ENCODE measurements at places on chromosomes 3 and 15.
A peak's percentile ranks its signal among the peaks of the same experiment; 100 is the strongest.

DNA sequence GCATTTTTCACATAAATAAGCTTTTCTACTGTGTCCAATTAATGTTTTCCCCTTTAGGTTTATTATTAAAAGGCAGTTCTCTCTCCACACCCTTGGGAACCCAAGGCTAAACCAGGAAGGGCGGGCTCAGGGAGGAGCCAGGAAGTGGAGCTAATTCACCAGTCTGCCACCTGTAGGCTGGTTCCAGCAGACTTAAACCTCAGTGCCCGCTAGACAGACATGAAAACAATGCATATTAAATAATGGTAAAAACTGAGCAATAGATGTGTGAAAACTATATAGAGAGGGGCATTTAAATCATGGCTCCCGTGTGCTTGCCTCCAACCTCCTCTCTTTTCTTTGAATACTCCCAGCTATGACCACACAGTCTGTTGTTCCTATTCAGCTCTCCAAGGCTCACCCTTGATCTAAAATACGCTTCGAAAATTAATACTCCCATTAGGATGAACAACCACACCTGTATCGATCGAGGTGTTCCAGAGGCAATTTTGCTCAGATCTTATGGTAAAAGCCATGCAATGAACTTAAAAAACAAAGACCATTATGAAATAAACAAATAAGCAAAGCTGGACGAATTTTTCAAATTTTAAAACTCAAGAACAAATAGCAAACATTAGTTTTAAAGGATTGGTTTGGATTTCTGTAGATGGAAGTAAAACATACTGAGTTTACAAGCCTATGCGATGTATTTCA, 253.3 kb downstream of the TJP1 start:
- DNase-seq = no peak

- no peak for DNase-seq
These were observed 183.6 kb downstream of the XXYLT1 start for GRCh38 chr3:195087328-195087727.

DNA sequence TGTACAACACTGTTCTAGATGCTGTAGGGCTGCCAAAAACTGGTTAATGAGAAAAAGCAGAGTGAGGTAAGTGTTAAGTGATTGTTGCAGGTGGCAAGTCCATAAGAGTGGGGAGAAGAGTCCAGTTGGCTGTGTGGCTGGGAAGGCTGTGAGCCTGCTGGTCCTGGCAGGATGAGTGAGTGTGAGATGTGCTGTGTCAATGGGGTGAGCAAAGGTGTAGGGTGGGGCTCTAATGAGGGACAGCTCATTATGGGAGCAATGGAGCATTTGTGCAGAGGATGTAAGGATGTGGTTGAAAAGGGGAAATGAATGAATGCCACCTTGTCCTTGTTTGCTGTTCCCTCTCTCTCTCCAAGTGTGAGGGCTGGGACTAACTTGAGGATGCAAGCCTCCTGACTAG, 145.3 kb upstream of the ROPN1 start:
- DNase-seq = no peak

- DNase-seq = no peak
These were observed 26.5 kb downstream of the RPLP1 start for GRCh38 chr15:69479081-69479480.

DNA sequence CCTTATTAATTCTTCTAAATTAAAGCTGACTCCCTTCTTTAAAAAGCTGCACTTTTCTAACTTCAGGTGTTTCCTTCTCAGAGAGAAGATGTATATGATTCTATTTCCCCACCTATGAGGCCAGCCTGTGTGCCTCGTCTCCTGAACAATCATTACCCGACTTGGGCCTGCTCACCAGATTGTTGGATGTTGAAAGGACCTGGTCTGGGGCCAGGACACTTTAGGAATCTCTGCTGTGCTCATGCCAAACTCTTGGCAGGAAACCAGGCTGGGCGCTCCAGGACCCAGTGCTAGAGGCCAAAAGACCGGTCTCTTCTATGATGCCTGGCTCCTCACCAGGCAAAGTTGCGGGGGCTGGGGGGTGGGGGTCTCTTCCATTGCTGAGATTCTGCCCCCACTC, 16.9 kb upstream of the LRRC31 start:
- DNase-seq = no peak

- no peak for DNase-seq
These were observed 6.6 kb downstream of the MAP2K5 start for GRCh38 chr15:67548862-67549651.

DNA sequence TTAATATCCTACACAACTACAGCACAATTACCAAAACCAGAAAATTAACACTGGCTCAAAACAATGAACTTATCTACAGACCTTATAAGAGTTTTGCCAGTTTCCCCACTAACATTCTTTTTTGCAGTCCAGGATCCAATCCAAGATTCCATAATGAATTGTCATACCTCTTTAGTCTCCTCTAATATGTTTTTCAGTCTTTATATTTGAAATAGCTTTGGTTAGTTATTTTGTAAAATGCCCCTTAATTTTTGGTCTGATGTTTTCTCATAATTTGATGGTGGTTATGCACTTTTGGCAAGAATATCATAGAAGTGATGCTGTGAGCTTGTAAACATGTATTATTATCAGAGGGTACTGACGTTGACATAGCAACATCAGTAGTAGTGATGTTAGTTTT, 124.3 kb downstream of the ISL2 start:
- DNase-seq = no peak

GRCh38 chr15:70345251-70346019, 247.7 kb upstream of the TLE3 start:
- DNase-seq = no peak

DNA sequence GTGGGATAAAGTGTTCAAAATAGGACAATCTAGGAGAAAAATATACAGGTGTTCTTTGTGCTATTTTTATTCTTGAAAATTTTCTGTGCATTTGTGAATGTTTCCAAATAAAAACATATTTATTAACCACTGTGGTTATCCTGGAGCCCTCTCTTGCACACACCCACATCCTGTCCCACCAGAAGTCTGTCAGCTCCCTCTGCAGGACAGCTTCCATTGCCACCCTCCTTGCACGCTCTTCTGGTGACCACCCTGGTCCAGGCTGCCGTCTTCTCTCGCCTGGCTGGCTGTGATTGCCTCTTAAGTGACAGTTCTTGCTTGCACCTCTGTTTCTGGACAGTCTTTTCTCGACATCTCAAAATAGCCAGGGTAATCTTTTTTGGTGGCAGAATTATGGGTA, 394.0 kb downstream of the LRTM1 start:
- DNase-seq = no peak

- no peak for DNase-seq
These were observed 5.3 kb upstream of the SPSB4 start for GRCh38 chr3:141045849-141046248.

- DNase-seq = no peak
These were observed 130.3 kb downstream of the GHSR start for GRCh38 chr3:172317984-172318383.

DNA sequence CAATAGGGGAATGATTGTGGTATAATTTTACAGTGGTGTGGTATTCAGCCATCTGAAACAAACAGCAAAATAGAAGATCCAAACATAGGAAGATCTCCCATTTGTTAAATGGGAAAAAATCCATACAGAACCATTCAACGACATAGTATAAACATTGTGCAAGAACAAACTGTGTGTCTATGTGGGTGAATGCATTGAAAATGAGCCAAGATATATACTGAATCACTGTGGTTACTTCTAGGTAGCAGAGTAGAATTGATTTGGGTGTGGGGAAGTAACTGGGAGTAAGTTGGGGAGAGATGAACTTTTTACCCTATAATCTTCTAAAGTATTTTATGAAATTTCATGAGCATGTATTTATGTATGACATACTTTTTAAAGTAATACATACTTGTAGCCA, 123.1 kb upstream of the UMPS start:
- DNase-seq = no peak

DNA sequence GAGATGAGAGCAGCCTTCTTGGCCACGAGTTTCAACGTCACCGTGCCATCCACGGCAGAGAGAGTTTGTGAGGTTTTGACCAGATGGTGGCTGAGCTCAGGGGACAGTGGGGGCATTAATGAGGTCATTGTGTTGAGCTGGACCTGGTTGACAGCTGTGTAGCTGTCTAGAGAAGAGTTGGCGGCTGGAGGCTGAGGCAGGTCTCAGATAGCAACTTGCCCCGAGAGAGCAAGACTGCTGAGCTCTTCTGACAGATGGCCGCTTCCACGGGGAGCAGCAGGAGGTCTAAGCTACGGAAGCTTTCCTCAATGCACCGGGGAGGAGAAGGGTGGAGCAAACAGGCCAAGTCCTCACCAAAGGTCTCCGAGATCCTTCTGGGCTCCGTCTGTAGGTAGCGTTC, 44.8 kb upstream of the EIF5A2 start:
- DNase-seq = no peak

- peak; percentile 41 for DNase-seq
These were observed 1.8 kb downstream of the ANP32A start for GRCh38 chr15:68818769-68819494.

DNA sequence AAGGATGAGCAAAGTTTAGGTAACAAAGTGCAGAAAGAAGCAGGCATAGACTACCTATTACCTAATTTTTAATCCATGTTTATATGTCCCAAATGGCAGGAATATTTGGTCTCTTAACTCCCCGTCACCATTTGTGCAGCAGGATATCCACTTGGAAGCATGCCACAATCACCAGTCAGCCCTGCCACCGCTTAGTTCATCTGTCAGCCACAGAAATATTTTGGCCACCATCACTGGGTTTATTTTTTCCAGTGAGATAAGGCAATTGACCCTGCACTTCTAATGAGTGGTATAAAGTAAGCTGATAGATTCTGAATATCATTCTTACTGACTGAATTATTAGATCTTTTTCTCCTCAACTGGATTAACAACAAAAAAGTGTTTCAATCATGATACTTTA, 152.9 kb upstream of the SOX2 start:
- DNase-seq = no peak

DNA sequence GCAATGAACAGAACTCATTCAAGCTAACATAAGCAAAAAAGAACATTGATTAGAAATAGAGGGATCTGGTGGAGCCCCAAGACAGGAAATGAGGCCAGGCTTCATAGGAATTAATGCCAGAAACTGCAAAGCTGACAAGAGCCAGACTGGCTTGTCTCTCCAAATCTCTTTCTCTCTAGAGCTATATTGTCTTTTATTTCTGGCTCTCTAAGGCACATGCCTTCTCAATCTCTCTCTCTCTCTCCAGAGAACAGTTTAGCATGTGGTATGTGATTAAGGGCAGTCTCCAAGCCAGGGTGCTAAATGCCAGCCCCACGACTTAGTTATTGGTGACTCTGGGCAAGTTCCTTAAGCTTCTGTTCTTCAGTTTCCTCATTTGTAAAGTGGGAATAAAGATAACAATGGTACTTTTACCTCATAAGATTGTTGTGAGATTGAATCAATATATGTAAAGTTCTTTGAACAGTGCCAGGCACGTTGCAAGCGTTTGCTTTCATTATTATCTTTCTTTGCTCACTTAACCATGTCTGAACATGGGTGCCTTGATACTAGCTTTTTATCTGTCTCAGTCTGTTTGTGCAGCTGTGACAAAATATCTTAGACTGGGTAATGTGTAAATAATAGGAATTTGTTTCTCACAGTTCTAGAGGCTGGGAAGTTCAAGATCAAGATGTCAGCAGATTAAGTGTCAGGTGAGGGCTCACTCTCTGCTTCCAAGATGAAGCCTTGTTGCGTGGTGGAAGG, 123.2 kb downstream of the BDH1 start:
- no peak for DNase-seq

DNA sequence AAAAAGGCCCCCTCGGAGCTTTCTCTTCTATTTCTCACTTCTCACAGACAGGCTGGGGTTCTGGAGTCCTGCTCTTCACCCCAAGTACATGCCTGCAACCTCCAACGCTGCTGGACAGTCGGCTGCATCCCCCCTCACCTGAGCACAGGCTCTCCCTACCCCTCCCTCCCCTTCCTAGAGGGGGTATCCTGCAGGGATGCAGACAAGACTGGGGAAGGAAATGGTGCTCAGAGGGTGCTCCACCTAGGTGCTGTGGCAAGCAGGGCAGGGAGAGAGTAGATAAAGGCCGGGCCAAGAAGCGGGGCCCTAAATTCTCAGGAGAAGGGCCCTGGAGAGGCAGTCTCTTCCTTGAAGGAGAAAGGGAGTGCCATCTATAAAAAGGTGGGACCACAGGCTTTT, 7.0 kb upstream of the STRA6 start:
- no peak for DNase-seq

GRCh38 chr3:132381348-132381944, 35.9 kb upstream of the DNAJC13 start:
- DNase-seq = no peak

DNA sequence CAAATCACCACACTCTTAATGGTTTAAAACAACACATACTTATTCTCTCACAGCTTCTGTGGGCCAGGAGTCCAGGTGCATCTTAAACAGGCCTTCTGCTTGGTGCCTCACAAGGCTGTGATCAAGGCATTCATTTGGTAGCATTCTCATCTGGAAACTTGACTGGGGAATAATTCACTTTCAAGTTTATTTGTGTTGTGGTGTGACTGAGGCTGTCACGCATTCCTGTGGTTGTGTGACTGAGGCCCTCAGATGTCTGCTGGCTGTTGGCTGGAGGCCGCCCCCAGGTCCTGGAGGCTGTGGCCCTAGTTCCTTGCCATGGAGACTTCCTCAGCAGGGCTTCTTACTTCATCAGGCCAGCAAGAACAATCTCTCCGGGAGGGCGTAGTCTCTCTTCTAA, 16.9 kb upstream of the FAM3D start:
- DNase-seq = no peak

DNA sequence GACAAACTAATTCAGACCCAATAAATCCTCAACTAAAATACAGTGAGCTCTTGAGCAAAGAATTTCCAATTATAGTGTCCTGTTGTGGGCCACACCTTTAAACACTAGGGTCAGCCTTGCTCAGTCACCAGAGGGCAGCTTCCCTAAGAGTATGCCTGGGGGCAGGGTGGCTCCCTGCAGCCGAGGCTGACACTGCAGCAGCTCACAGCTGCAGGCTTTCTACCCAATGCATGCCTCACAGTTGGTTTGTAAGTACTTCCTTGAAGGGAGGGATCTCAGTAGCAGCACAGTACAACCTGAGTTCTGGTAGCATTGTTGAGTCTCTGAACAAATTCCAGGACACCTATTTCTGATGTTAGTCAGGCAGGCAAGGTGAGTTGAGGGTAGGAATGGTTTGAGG, 335.6 kb downstream of the TUSC7 start:
- DNase-seq = no peak

DNA sequence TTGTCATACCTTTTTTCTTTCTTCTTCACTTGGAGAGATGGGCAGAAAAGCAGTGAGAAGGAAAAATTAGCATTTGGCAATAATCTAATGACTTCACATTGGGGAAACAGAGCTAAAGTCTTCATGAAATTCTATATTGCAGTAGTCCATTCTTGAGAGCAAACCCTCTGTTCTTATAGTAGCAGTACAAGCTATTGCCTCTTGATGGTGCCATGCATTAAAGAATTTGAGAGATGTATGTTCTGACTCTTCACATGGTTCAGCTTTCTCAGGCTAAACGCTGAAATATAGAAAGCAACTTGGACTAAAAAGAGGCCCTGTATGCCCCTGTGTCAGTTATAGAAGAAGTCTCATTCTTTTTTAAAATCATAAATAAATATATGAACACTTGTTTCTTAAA, 36.0 kb downstream of the PHLDB2 start:
- DNase-seq = no peak

GRCh38 chr3:24222165-24222805, 272.4 kb downstream of the THRB start:
- no peak for DNase-seq

- no peak for DNase-seq
These were observed 40.0 kb downstream of the ASB7 start for GRCh38 chr15:100642213-100642949.

- no peak for DNase-seq
These were observed 47.5 kb downstream of the ZNF609 start for GRCh38 chr15:64507845-64508244.
